RPMI7951 (cell line): ENCODE measurements at places on chromosomes 3 and 15.

- no peak for DNase-seq
Observed at GRCh38 chr3:108064293-108064887, 26.4 kb downstream of the CD47 start.

- peak; percentile 29 for DNase-seq
Observed at GRCh38 chr15:31974855-31975829, 55.2 kb upstream of the CHRNA7 start.

DNA sequence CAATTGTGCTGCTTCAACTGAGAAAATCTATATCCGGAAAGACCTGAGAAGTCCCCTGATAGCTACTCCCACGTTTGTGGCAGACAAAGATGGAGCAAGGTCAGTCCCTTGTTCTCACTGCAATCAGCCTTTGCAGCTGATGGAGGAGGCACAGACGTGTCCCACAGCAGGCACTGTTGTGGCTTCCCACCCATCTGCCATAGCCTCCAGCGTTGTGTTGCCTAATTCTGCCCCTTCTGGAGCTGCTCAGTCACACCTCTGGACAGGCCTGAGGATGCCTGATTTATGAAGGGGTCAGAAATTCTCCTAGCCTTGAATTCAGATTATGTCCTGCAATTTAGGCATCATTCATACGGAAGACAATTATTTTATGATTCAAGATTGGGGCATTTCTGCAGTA lies 41.9 kb downstream of the MRPS25 start:
- peak; percentile 15 for DNase-seq

DNA sequence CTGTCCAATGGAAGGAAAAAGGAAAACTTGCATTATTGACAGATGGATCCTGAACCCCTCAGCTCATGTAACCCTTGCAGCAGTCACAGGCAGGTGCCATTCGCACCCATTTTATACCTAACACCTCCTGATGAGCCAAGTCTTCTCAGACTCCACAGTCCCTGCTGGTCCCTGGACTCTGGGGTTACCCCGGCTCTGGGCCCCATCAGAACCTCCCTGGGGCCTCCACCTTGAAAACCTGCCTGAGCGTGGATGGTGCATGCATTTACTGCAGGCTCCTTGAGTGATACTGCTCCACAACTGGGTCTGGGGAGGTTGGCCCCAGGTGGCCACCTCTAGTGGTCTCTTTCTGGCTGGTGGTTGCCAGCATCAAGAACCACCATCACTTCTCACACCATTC lies 15.9 kb upstream of the DOCK3 start:
- DNase-seq = no peak

DNA sequence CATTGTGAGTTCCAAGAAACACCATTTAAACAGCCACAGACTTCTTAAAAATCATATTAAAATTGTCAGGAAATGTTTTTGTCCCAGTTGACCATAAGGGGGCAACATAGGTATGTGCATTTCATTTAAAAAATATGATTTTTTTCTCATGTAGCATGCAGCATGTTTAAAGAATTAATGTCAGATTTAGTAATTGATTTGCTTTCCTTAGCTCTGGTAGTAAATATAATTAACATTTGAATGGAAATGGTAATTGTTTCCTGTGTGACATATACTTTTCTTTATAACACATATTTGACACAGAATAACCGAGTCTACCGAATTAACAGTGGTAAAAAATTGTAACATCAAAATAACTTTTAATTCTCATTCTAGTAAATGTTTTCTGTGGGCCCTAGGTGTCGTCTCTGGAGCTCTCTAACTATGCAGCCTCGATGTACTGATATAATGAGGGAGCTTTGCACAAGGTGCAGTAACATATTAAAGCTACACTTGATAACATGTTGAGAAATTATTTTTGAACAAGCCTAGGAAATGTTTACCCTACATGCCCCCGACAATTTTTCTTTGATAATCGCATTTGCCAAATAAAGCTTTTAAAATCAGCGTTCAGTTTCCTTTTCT lies 34.9 kb downstream of the NXPE3 start:
- peak; percentile 19 for DNase-seq

DNA sequence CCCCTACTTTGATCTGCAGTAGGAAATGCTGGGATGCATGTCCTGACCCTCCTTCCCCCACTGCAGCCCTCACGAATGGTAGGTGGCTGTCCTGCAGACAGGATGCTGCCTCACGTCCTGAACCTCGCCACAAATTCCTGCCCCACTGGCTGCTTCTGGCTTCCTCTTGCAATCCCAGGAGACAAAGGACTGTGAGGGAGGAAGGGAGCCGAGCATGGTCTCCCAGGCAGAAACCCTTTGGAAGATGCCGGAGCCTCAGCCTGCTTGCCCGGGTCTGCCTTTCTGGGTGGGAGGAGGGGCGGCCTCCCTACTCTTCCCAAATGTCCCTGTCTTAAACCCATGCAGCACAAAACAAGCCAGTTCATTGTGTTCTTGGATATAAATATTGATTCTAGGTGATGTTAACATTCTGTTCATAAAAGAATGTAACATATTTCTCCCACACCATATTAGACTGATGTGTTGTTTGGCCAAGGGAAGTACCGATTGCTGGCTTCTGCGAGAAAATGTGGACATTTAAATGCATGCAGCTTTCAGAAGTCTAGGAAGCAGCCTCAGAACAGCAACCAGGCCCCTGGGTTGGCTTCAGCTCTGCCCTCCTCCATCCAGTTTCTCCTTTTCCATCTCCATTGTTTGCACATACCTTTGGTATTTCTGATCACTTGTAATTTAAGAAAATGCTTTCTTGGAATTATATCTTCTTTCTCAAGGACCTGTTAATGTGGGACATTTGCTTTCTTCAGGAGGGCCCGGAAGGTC lies 75.3 kb downstream of the HMG20A start:
- peak; percentile 24 for DNase-seq

GRCh38 chr3:11566916-11567315 lies 76.8 kb downstream of the VGLL4 start:
- no peak for DNase-seq

- DNase-seq = no peak
Observed at GRCh38 chr3:197023241-197023997, 6.2 kb downstream of the MELTF start.

DNA sequence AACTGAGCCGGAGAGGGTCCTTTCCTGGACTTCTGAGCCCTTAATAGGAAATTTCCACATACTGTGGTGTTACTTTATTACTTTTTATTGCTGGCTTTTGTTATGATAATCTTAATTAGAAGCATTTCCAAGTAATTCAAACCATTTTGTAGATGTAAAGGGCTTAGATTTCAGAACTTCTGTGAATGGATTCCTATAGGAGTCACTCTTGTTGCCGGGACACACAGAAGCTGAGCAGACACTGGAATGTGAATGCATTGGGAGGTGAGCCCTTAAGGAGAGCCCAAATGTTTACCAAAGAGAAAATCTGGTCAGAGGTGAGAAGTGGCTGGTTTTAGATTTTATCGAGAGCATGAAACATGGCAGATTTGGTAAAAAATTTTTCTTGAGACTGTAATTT lies 87.4 kb downstream of the FNDC3B start:
- peak; percentile 20 for DNase-seq

GRCh38 chr3:112357930-112358780 lies 25.2 kb downstream of the CD200 start:
- no peak for DNase-seq

GRCh38 chr3:10992017-10992942 lies at the start of gene SLC6A1:
Gene SLC6A1, plus strand, starts transcription at chr3:10992748. Its CDS starts 24,464 bp downstream, at chr3:11017212.
- no peak for DNase-seq

DNA sequence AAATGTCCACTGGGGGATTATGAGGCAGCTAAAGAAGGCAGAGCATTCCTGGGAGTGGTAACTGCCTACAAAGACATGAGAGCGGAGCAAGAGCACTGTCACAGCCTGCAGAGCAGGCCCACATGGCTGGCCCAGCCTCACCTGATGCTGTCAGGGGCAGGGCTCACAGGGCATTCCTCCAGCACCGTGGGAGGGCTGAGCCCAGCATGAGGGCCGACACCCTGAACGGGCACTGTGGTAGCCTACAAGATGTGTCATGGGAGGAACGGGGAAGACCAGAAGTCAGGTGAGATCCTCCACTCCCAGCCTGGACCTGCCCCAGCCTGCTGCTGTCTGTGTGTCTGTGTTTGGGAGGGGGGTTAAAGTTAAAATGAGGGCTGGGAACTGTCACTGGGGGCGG lies 30.1 kb downstream of the CCDC12 start:
- no peak for DNase-seq

DNA sequence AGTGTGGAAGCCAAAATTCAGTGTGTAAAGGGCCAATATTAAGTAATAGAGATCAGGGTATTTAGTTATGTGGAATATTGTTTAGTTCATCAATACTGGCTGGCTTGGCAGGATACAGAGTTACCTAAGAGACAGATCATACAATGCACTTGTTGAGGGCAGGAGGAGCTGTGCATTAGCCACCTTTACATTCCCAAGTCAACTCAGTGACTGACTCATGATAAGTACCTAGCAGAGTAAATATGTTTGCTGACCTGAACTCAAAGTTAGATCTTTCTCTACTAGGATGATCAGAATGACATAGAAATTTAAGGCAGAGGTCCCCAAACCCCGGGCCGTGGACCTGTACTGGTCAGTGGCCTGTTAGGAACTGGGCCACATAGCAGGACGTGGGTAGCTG lies 3.5 kb upstream of the ABHD17C start:
- no peak for DNase-seq

DNA sequence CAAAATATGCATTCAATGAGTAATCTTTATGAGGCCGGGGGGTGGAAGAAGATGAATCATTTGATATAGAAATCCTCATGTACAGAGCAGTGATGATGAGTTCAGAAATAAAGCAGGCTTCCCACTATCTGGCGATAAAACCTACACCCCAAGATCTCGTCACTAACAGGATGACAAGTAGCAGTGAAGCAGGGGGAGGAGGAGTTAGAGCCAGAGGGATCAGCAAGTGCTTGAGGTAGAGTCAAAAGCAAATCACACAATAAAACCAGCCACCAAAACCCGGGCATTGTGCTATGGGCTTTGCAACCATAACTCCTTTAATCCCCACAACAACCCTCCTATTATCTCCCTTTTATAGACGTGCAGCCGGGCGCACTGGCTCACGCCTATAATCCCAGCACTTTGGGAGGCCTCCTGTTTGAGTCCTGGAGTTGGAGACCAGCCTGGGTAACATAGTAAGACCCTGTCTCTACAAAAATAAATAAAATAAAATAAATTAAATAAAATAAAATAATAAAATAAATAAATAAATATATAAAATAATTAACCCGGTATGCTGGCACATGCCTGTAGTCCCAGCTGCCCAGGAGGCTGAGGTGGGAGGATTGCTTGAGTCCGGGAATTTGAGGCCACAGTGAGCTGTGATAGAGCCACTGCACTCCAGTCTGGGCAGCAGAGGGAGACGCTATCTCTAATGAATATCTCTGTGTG lies 53.0 kb downstream of the STARD5 start:
- no peak for DNase-seq

DNA sequence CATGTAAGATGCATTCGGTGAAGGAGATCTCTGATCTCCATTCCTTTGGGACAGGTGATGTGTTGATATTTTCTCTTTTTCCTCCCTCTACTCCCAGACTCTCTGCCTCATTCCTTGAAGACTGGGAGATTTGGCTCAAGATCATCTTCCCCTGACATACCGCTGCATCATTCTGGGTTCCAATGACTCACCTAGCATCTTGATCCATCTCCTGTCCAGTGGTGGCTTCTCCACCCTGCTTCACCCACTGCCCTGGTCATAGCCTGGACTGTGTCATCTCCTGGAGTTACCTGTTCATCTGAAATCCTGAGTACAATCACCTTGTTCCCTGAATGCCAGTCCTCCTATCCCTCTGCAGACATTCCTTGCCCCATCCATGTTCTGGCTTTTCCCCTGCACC lies 57.4 kb upstream of the TRAK1 start:
- DNase-seq = peak; percentile 35

GRCh38 chr3:56980798-56981390 lies 79.6 kb upstream of the SPATA12 start:
- peak; percentile 99 for DNase-seq

DNA sequence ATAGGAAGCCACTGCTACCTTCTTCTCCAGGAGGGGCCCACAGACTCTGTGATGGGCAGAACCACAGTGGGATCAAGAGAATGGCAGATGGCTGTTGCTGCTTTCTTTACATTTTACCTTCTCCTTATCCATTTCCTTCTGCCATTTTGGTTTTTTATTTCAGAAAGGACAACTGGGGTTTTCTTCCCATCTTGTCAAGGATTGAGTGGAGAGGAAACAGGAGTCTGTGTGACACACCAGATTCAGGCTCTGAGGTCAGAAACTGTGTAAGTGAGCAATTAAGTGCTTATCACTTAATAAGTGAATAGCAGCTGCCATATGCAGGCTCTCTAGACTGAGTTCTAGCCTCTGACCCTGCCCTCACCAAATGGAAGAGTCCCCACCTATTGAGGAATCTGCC lies 47.3 kb downstream of the ITGB5 start:
- no peak for DNase-seq

DNA sequence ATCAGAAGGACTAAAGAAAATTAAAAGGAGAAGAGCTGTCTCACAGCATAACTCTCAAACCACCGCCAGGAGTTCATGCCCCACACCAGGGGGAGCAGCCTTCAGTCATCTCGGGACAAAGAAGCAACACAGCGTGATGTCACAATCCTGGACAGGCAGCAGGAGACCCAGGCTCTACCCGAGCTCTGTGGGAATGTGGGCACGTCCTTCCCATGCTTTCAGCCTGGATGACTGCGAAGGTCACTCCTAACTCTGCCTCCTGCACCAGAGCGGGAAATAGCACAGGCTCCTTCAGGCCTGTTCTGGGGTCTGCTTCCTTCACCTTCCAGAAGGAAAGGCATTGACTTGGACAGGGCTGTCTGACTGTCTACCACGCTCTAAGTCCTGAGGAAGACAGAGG lies 31.3 kb downstream of the NOX5 start:
- DNase-seq = peak; percentile 90

DNA sequence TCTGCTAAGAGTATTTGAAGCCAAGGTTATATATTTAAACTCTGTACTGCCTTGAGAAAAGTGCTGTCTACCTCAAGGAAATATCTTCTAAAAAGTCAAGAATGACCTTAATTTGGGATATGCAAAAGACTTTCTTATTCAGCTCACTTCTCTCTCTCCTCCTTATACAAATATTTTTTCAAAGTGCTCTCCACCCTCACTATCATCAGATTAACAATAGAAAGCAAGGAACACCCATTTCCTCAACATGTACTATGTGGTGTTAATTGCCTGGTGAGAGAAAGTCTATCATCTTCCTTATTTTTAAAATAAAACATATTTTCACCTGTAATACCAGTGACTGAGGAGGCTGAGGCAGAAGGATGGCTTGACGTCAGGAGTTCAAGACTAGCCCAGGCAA lies 44.4 kb upstream of the RSL24D1 start:
- DNase-seq = no peak

DNA sequence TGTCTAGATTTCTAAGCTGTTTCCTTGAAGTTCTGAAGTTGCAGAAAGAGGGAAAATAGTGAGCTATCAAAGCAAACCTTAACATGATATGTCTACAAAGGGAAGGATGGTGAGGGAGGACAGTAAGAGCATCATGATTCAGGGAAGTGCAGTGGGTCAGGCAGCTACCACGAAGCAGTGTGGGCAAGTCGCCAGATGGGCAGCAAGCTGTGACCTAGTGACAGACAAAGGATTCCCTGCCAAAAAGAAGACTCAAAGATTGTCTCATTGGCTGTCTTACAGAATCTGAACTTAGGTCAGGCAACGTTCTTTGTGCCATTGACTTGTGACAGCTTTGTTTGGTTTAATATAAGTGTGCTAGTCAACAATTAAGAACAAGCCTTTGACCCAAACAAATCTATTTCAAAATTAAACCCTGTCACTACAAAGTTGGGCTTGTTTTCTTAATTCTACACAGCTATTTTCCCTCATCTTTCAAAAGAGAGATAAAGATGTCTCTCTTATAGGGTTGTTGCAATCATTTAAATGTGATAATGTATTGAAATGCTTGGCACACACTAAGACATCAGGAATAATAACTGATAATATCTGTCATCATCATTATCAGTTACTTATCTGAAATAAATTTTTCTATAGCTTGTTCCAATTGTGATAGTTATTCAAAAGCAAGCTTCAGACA lies 153.3 kb downstream of the ECT2 start:
- DNase-seq = no peak
